Stimulated activated CD4-positive, alpha-beta T cell treated with anti-CD3 and anti-CD28 coated beads, Interleukin-4, amount 100 ng/mL, for 48 hours (primary cell): ENCODE measurements at places on chromosomes 6 and 20.

- no peak for DNase-seq
Observed at GRCh38 chr20:34083137-34083536, 28.9 kb downstream of the EIF2S2 start.

DNA sequence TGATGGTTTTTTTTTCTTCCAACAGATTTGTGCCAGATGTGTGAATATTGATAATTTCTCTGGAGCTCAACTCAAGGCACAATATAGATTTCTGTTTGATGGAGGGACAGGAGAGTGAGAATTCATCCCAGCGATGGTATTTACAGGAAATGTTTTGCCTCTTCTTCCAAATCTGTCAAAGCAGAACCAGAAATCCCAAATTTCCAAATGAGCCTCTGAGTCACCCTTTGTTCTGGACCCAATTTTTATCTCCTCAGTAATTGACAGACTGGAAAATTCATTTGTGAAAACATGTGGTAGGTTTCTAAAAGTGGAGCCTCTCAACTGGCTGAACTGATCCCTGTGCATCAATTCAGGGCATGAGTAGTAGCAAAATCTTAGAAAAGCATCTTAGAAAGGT, 223.2 kb upstream of the TSHZ2 start:
- DNase-seq = no peak

- DNase-seq = no peak
Observed at GRCh38 chr6:168988801-168989200, 264.8 kb downstream of the THBS2 start.

GRCh38 chr6:52654007-52654406, 16.9 kb upstream of the TMEM14A start:
- no peak for DNase-seq

DNA sequence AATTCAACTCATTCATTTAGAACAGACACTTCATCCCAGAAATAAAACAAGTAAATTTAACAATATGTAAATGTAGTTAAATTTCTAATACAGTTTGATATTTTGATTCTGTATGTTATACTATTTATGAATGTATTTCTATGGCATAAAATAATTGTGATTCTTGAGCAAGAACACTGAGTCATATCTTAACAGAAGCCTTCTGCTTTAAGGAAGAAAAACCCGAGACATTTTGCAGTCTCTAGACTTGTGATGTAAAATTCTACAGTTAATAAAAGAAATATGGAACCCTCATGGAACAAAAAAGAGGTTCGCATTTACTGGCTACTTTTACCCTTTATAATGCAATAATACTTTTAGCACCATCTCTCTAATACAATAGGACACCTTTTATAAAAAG, 47.9 kb upstream of the SCML4 start:
- no peak for DNase-seq

GRCh38 chr6:163946437-163946836, 531.9 kb downstream of the QKI start:
- DNase-seq = no peak

DNA sequence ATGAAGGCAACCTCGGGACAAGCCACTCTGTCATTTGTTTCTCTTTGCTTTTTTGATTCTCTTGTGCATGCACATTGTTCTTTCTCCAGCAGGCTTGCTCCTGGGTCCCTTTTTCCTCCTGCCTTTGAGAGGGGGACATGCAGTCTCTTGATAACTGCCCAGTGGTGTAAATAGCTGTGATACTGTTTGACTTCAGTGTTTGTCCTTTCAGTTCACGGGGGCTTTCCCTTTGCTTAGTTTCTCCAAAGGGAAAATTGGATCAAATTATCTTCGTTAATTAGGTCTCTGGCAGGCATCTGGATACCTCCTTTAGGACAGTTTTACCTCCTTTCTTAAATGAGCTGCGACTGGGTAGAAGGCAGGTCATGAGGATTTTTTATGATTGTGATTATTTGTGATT, 41.5 kb downstream of the RALGAPB start:
- DNase-seq = no peak

- DNase-seq = no peak
Observed at GRCh38 chr6:34864007-34864406, 23.8 kb downstream of the TAF11 start.
